ENCODE measurements at places on chromosomes 4 and X.

- no peak for DNase-seq
These were observed 3.8 kb downstream of the G6PD start for GRCh38 chrX:154542723-154543424.

DNA sequence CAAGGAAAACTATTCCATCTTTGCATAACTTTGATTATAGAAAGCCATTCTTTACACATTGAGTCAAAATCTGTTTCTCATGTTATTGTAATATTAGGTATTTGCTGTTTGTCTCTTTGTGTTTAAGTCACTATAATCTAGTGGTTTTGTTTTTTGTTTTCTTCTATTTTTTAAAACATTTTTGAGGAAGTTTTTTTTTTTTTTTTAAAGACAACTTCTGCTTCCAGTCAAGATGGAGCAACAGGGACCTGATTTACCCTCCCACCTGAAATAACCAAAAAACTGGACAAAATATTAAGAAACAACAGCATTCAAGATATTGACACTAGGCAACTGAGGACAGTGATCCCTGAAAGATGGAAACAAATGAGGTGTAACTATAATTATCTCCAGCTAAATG, 18.4 kb upstream of the NSUN7 start:
- DNase-seq: no peak

DNA sequence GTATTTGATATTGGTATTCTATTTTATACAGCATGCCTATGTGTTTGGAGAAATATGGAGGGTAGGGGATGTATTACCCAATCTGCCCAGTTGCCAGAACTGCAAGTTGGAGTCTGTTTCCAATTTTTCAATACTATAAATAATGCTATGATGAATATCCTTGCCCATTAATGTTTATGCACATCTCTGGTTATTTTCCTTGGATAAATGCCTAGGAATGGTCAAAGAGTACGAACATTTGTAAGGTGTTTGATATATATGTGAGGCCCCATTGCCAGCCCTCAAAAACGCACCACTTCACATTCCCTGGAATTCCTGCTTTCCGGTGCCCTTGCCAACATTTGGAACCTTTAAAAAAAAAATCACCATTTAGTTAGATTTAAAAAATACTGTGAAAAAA, 34.3 kb downstream of the CLDN34 start:
- no peak for DNase-seq

- no peak for DNase-seq
These were observed 76.2 kb upstream of the PAQR3 start for GRCh38 chr4:79015411-79015810.

- DNase-seq: no peak
These were observed 487 bp downstream of the HMGB2 start for GRCh38 chr4:173333658-173334084.

GRCh38 chrX:37684973-37685372, 618 bp upstream of the XK start:
- DNase-seq: no peak

DNA sequence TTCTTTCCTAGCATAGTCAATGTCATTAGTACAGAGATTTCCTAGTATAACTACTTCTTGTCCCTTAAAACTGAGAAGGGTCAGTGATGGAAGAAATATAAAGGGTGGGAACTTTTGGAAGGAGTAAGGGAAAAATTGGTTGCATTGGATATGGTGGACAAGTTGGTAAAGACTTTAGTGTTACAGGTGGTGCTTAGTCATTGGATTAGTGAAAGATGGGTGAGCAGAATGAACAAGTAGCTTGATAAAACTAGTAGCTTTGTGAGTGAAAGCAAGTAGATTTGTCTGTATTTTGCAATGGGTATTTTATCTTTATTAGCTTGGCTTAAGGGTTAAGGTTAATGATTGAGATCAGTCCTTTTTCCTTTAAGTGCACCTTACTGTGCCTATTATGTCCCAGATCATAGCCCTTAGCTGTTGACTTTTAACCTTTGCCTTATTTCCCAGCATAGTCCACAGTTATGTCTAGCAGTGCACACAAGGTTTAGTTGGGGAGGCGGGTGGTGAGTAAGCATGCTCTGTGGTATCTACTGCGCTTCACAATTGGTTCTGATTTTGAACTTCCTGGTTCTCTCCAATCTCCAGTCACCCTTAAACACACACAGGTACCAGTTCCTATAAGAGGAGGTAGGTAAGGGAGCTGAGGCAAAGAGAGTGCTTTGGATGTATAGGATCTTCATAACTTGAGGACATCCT, 9.5 kb downstream of the WDR44 start:
- no peak for DNase-seq

DNA sequence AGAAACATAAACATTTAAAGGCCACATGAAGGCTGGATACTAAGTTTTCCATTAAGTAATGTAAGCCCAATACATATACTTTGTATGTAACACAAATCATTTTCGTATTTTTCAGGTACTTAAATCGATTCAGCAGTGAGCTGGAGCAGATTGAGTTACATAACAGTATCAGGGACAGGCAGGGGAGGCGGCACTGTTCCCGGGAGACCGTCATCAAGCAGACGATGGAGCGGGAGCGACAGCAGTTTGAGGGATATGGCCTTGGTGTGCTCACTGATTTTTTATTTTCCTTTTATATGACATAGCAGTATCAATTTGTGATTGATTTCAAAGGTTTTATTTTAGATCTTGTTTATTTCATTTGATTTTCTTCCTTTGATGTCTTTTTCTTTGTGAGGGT, 20.7 kb downstream of the TMA16 start:
- no peak for DNase-seq

DNA sequence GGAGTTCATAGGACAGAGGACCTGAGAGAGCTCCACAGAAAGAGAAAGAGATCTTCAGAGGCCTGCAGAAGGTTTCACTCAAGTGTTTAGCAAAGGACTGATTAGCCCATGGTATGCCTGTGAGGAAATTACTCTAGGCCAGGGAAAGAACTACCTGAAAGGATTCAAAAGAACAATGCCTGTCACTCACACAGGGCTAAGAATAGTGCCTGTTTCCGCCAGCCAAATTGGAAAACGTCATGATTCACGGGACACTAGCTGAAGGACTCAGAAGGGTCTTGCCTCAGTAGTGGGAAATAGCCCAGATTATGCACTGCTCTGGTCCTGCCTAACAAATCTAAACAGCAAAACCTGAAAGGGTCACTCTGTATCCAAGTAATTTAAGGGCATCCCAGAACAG, 21.1 kb downstream of the SYTL4 start:
- DNase-seq: no peak
